ENCODE measurements at places on chromosomes 12 and 14.

DNA sequence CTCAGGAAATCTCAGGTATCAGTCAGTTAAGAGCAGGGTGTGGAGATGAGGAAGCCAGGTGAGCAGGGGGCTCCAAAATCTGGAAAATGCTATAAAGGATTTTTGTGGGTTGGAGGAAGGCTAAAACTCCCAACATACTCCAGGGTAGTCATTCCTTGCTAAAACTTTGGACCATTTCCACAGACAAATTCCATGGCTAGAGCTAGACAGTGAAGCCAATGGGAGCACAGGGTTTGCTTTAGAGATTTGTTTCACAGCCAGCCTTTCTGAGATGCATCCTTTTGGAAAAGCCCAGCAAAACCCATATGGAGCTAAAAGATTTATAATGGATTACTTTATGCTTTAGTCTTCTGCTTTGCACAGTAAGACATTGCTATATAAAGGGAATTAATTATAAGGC, 146.5 kb downstream of the SAMD4A start:
- DNase-seq, result peak; percentile 85

GRCh38 chr14:103227094-103227768, 104.0 kb downstream of the TNFAIP2 start:
- DNase-seq, result no peak

DNA sequence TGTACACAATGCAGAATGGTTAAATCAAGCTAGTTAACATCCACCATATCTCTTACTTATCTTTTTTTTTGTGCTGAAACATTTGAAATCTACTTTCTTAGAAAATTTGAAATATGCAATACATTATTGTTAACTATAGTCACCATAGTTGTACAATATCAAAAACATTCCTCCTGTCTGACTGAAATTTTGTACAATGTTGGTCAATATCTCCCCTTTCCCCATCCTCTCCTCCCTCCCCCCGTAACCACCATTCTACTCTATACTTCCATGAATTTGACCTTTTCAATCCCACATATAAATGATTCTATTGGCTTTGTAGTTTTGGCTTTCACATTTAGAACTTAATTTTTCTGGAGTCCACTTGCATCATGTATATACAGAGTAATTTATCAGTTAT, 63.5 kb upstream of the DCD start:
- DNase-seq, result no peak

GRCh38 chr14:68336165-68336564, 456.7 kb downstream of the ZFP36L1 start:
- DNase-seq, result no peak

GRCh38 chr14:67141146-67141900, 47.9 kb upstream of the GARIN2 start:
- DNase-seq, result no peak

GRCh38 chr14:99035712-99036610, 236.0 kb downstream of the BCL11B start:
- DNase-seq, result peak; percentile 97

- DNase-seq, result no peak
Observed at GRCh38 chr12:24280056-24280842, 330.8 kb upstream of the SOX5 start.

- no peak for DNase-seq
Observed at GRCh38 chr12:130537051-130537450, 179.0 kb downstream of the RIMBP2 start.

- DNase-seq, result no peak
Observed at GRCh38 chr12:4114986-4115385, 158.6 kb upstream of the CCND2 start.

DNA sequence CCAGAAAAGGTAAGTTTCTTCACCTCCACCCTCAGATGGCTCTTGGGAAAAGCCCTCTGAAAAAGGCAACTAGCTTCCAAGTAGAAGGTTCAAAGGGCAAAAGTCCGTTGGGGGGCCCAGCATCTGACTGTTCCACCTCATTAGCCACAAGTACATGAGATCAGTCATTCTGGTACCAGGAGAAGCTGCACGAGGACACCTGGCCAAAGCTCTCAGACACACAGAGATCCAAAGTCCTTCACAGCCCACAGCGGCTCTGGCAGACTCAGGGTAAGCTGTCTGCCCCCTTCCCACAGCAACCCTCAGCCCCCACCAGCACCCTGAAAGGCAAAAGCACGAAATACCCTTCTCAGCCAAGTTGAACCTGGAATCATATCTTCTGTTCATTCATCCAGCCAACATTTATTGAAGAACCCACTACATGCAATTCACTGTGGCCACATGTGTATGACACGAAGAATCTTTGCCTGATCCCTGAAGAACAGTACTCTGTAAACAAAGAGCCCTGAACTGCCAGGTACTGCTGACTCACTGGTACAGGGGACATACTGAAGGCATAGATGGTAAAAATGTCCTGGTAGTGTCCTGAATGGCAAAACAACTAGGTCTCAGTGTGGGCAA, 19.0 kb downstream of the SLC7A7 start:
- DNase-seq, result no peak

DNA sequence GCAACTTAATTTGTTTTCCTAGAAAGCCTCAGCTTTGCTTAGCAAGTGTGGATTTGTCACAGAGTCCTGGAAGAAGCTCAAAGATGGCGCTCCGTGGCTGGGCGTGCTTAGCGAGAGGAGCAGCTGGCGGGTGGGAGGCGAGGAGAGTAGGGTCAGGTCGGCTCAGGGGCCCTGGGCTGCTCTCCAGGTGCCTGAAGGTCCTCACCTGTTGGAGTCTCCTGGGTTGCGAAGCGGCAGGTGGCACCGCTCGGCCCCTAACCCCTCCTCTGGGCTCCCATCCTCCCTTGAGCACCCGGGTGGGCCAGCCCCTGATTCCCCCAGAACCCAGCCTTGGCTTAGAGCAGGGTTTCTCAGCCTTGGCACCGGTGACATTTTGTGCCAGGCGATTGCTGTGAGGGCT, 25.1 kb downstream of the LRTM2 start:
- DNase-seq, result no peak

- no peak for DNase-seq
Observed at GRCh38 chr12:64090047-64090446, 132.0 kb downstream of the KICS2 start.

GRCh38 chr14:88682495-88683114, 110.1 kb downstream of the EML5 start:
- no peak for DNase-seq

- DNase-seq, result peak; percentile 7
Observed at GRCh38 chr14:56608689-56609088, 29.1 kb downstream of the TMEM260 start.

DNA sequence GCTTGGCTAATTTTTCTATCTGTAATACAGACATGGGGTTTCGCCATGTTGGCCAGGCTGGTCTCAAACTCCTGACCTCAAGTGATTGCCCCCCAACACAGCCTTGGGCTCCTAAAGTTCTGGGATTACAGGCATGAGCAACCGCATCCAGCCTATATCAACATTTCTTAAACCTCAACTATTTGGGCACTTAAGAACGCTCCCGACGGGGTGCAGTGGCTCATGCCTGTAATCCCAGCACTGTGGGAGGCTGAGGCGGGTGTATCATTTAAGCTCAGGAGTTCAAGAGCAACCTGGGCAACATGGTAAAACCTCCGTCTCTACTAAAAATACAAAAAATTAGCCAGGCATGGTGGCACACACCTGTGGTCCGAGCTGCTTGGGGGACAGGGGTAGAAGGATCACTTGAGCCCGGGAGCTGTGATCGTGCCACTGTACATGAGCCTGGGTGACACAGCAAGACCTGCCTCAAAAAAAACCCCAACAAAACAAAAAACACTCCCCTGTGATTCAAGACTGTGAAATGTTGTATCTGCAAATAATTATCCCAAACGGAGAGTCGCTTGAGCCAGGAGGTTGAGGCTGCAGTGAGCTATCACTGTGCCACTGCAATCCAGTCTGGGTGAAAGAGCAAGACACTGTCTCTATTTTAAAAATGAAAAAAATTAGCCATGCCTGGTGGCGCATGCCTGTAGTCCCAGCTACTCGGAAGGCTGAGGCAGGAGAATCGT, 21.5 kb downstream of the PPTC7 start:
- DNase-seq, result peak; percentile 59

DNA sequence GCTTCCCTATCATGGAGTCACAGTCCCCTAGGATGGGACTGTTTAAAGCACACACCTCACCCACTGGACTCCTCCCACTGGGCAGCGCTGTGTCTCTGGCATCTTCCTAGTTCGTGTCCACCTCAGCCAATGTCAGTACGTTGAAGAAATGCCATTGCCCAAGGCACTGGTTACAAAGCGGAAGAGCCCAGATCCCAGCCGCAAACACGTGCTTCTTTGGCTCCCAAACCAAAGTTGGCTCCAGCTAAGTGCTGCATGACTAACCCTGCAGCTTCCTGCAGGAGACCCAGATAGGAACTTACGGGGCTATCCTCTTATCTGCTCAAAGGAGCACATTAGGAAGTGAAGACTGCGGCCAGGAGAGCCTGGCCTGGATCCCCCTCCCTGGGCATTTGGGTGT, 9.3 kb downstream of the SYNE3 start:
- DNase-seq, result peak; percentile 81

DNA sequence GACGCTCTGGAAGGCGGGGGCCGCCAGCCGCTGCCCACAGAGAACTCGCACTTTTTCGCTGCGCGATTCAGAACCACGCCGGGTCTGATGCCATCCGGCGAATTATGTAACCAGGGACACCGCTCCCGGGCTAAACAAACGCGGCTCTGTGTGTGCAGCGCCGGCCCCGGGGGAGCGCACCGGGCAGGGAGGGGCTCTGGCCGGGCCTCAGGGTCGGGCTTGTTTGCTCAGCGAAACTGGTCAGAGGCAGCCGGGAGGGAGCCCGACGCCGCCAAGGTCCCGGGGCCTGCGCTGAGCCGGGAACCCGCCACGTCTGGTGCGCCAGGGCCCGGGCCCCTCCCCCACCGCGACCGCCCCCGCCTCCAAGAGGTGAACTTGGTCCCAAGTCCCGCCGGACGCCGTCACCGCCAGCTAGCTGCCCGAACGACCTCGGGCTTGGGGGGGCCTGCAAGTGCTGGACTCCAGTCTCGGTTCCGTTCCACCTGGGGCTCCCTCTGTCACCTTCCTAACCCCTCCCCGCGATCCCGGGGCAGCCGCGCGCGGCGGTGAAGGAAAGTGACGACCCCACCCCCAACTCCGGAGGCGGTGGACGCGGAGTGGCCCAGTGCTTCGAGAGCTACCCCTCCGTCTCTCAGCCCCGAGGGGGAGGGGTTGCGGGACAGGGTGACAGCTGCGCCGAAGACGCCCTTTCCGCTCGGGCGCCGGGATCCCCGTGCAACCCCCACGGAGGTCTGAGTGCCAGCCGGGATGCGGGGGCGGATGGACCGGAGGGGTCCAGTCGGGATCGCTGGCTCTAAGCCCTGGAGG, 848 bp downstream of the CTDSP2 start:
- DNase-seq, result peak; percentile 53

DNA sequence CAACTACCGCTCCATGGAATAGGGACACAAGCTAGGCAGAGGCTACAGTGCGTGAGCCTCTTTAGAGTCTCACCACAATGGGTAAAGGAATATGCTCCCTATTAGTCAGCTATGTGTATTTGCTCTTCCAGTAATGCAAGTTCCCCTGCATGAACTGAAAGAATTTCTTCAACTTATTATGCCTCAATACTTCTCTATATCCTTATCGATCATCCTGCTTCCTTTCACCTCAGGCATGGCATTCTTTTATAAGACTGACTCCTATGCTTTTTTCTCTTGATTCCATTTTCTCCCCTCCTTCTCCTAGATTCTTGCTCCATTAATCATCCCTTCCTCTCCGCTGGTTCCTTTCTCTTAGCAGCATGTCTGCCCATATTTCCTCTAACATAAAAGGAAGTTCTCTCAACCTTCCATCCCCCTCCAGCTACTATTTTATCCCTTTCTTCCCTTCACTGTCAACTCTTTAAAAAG, 94.5 kb upstream of the CPM start:
- DNase-seq, result peak; percentile 77

DNA sequence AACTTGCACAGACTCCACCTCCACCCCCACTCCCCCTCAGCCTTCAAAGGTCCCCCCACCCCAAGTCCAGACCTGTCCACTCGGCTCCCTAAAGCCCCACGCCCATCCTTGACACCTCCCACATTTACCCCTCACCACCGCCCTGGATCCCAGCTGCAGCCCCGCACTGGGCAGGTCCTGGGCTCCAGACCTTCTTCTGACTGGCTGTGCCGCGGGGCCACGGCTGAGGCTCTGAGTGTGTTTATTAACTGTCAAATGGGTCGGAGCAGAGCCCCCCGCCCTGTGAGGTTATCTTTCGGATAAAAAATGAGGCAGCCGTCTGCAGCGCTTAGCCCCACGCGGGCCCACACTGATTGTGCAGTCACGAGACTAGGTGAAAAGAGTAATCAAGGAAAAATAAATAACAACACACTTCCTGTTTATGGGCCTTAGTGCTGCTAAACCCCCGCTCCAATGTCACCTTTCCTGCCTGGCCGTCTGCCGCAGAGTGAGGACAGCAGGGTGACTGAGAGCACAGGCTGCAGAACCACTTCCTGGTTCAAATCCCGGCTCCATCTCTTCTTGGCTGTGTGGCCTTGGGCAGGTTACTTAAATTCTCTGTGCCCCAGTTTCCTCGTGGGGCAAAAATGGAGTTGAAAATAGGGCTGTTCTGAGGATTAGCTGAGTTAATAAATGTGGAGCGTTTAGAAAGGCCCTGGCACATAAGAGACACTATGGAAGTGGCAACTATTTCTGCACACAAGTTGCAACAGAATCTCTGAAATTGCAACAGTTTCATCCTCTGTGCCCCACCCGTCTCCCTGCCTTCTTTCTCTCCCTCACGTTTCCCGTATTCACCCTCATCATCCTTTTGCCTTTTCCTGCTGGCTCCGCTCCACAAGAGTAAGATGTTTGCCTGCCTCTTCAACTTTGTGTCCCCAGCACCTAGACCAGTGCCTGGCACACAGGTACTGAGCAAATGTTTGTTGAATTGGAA, 9.4 kb downstream of the SETD1B start:
- DNase-seq, result no peak

GRCh38 chr14:105316968-105317510, 2.5 kb downstream of the PACS2 start:
- DNase-seq, result no peak

GRCh38 chr12:81888961-81889360, 129.8 kb upstream of the PPFIA2 start:
- no peak for DNase-seq

GRCh38 chr14:69713209-69713781, 53.6 kb upstream of the SRSF5 start:
- DNase-seq, result no peak

DNA sequence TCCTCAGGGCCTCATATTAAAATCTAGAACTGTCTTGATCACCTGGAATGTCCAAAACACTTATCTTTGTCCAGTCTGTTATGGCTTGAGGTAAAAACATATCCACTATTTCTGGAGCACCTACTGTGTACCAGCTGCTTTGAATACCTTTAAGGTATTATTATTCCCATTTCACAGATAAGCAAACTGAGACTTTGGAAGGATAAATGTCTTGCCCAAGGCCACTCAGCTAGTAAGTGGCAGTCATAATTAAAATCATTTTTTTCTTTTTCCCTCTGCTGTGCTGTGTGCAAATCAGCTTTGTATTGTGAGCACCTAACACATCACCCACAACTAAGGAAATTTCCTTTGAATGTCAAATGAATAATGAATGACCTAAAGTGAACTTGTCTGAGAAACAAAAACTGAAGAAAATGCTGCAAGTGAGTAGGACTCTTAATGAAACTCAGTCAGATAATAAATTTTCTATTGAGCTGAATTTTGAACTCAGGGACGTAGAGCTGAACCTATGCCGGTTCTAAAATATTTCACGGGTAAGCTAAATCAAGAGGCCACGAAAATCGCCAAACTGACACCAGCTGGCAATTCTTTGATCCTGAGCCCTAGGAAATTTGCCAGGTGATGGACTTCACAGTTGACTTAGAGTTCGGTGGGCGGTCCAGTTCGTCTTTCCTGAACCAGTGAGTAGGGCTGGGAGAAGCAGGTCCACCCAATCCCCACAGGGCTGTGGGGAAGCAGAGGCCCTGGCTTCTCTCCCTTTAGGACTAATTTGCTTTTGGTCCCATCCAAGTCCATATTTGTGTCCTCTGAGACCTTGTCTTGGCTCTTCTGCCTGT, 159.7 kb upstream of the PWP1 start:
- DNase-seq, result no peak

Data from fibroblast of skin of right biceps (primary cell).